ENCODE measurements at places on chromosomes 2 and 18.

DNA sequence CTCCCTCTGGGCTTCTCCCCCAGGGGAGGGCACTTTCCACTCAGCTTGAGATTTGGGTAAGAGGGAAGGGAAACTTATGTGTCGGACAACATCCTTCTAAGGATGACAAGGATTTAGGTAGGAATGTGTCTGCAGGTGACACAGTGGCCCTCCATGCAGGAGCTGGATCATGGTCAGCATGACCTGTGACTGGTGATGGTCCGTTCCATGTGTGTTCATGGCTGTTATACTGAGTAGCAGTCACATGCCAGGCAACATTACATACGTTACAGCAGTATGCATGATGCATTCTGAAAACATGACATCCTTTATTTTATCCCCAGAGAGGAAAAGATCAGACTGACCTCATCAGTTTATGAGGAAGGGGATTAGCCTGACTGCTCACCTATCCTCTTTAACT, 192.1 kb downstream of the SEPTIN10 start:
- no peak for DNase-seq

- no peak for DNase-seq
Observed at GRCh38 chr2:189559579-189560272, 20.9 kb downstream of the SLC40A1 start.

DNA sequence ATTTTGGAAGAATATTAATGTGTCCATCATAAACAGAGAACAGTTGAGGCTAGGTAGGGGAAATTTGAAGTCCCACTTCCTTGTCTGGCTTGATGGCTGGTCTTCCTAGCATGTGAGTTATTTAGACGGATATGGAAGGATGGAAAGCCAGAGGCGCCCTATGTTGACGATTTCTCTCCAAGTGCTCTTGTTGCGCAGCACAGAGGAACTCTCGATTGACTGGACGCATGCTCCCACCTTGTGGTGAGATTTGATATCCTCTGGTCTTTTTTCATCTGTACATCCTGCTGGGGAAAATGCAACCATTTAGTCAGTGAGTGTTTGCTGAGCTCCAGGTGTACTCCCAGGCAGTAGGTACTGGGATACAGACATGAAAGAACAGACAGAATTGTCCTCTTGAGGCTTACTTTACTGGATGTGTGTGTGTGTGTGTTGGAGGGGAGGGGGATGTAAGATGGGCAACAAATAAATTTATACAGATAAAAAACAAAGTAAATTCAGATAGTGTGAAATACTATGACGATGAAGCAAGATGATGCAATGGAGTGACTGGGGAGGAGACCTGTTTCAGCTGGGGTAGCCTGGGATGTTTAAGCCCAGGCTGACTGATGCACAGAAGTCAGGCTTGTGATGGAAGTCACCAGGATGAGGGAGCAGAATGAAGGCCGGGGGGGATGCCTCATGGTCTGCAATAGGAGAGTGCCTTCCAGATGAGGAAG, 137.2 kb downstream of the TRIM43 start:
- DNase-seq: peak; percentile 21

DNA sequence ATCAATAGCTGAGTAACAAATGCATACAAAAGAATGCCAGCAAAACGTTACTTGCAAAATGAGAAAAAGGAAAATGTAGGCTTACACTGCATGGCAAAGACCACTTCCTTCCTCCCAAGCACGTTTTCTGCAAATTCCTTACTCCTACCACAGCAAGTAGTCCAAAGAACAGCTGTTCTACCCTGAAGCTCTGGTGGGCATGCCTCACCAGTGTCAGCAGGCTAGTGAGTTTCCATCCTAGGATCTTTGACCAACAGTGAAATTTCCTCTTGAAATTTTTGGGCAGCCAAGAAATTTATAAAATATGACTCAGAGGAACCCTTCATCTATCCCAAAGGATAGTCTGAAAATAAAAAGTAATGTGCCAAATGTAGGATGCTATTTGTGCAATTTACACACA, 123.9 kb downstream of the ZNF532 start:
- DNase-seq: no peak

DNA sequence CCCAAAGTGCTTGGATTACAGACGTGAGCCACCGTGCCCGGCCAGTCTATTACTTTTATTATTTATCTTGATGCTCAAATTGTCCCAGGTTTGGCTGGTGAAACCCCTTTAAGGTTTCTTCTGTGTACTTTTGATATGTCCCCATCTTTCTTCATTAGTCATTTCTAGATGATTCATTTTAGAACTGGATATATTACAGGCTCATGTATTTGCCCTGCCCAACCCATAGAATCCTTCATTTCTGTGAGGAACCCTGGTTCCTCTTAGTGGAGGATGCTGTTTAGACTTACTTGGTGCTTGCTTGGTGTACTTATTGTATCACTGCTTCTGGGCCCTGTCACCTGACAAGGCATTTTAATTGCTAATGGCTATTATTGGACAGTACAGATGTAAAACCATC, 40.1 kb downstream of the KCMF1 start:
- DNase-seq: no peak

DNA sequence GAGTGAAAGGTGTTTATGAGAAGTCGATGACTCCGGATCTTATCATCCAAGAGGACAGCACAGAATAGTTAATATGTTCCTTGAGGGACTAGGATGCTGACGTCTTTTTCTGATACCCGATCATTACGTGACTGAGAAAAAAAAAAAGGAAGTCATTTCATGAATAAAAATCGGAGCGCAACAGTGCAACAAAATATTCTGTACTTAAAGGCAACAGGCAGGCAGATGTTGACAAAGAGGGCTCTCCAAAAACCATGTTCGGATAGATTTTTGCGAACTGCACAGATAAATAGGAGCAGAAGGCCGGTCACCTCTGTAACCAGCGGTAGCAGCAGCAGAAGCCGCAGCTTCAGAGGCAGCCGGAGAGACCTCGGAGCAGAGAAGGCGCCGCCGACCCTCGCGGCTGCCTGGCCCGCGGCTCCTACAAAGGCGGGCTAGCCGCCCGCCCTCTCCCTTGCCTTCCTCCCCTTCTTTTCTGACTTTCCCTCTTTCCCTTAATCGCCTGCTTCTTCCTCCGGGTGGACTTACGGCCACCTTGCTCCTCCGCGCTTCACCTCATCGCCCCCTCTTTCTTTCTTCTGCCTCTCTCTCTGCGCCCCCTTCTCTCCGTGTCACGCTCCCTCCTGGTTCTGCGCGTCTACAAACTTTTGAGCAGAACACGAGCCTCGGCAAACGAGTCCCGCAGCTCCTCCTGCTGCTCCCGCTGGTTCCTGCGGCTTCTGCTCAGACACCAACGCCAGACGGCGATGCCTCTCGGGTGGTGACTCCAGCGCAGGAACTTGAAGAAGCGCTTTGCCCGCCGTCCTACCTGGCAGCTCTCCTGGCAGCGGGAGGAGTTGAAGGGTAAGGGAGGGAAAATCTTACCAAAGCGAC, at the start of gene ADCYAP1:
TSS of gene ADCYAP1 (plus strand) at position 654 of the 873 bp plus-strand sequence. CDS start 516 bp downstream, outside the sequence.
- DNase-seq: no peak

DNA sequence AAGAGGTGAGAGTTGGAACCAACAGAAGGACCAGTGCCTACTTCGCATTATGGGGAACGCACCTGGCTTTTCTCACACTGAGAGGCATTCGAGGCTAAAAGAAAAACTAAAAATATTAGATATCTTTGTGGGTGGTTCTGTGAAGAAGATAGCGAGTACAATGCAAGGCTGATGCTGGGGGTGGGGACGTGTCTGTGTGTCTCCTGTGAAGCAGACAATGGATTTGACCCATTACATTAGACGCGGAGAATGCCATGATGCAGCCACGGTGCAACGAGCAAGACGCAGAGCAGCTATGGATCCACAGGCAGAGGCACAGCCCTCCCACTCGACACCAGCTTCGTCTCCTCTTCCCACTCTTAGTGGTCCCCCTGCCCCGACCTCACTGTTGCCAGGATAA, 61.0 kb downstream of the ADCY3 start:
- DNase-seq: no peak

DNA sequence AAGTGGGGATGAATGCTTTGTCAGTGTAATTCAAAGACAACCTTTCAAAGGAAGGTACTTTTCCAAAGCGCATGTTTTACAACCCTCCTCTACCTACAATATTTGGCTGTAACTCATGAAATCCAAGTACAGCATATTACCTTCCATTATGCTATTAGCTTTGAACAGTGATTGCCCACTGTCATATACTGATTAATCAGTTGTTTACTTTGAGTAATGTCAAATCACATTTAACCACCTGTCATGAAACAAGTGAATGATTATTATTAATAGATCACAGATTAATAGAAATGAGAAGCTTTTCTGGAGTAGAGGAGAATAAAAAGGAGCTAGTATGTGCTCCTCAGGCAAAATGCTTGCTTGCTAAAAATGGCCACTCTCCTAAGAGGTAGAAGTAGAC, 150.5 kb upstream of the SMAD7 start:
- no peak for DNase-seq

GRCh38 chr2:153311432-153311831, 167.1 kb downstream of the RPRM start:
- DNase-seq: no peak

- no peak for DNase-seq
Observed at GRCh38 chr2:201821080-201821479, 14.7 kb downstream of the CDK15 start.

DNA sequence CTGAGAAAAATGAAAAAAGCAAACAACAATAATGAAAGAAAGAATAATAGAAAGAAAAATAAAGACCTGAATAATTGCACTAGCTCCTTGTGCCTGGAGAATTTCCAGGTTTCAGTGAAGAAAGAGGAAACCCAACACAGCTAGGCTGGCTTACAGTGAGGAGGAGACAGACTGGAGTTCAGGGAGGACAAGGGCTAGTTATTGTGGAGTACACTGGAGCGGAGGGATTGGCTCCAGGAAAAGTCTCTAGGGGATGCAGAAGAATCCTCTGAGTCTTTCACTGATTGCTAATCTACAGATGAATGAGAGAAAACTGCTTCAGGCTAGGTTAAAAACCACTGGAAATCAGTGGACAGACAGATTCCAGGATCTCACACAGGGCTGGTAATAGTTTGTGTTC, 163.6 kb upstream of the RBMS1 start:
- no peak for DNase-seq

DNA sequence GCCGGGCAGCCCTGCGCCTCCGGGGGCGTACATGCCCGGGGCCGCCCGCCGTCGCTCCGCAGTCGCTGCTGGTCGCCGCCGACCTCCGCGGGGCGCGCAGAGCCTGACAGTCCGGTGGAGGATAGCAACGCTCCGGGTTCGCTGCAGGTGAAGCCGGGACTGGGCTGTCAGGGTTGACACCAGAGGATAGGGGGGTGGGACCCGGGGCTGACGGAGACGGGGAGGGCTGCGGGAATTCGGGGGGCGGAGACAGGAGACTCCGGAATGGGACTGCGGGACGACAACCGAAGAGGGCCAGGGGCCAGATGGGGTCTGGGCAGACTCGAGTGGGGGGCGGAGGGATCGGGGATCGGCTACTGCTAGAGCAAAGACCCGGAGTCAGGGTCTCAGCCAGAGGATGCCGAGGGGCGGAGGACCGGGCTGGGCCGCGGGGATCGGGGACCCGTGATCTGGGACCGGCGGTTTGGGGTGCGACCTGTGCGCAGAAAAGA, 403 bp downstream of the TMEM127 start:
- peak; percentile 45 for DNase-seq

DNA sequence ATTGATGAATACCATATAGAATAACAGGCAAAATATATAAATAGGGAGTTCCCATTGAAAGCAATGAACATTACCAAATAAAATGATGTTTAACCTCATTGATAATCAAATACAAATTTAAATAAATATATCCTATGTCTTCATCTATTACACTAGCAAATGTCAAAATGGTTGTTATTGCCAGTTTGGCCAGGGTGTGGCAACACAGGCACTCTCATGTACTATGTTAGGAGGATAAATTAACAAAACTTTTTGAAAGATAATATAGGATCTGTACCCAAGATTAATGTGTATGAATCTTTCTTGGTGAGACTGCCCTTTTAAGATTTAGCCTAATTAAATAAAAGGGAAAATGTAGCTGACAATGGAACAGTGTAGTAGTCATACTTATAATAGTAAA, 659.3 kb downstream of the ERBB4 start:
- DNase-seq: no peak

GRCh38 chr18:13680612-13681011, 45.7 kb downstream of the FAM210A start:
- peak; percentile 28 for DNase-seq

GRCh38 chr18:76444446-76445105, 50.5 kb downstream of the ZNF516 start:
- DNase-seq: no peak

DNA sequence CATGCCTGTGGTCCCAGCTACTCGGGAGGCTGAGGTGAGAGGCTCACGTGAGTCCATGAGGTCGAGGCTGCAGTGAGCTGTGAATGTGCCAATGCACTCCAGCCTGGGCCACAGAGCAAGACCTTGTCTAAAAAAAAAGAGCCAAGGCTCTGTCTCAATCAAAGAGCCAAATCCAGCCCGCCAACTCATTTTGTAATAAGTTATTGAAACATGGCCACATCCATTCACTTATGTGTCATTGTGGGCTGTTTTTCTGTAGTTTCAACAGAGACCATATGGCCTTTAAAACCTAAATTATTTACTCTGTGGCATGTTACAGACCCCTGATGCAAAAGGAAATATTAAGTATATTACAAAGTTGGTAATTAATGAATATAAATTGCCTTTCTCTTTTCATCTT, 60.8 kb downstream of the GPR39 start:
- no peak for DNase-seq

- DNase-seq: no peak
Observed at GRCh38 chr2:191533693-191534180, 144.2 kb upstream of the NABP1 start.

- no peak for DNase-seq
Observed at GRCh38 chr2:239586651-239587310, 186.0 kb upstream of the HDAC4 start.

- DNase-seq: no peak
Observed at GRCh38 chr2:46798041-46798440, 117.6 kb downstream of the MCFD2 start.

DNA sequence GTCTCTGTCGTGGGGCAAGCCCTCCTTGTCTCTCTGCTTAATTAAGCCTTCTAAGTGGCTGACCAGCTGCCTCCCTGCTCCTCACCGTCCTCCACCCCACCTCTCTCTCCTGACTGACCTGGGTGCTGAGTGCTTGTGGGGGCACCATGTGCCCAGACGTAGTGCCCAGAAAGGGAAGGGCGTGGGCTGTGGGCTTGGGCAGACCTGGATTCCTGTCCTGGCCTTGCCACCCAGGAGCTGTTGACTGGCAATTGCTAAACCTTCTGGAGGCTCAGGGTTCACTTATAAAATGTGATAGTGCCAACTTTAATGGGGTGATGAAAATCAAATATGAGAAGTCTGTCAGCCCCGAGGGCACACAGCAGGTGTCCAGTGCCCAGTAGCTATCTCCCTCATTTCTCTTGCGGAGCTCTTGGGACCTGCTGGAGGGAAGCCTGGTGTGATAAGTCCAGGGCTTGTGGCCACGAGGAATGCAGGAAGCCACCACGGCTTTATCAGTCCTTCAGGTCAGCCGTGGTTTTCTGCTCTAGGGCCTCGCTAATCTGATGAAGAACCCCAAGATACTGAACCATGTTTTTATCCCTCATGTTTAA, 22.0 kb upstream of the INHBB start:
- no peak for DNase-seq

DNA sequence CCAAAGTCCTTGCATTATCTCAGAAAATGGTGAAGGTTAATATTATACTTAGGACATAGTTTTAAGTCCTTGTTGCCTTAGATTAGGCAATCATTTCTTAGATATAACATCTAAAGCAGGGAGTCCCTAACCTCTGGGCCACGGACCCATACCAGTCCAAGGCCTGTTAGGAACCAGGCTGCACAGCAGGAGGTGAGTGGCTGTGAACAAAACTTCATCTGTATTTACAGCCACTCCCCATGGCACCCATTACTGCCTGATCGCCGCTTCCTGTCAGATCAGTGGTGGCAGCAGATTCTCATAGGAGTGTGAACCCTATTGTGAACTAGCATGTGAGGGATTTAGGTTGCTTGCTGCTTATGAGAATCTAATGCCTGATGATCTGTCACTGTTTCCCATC, 86.5 kb upstream of the MYO3B start:
- DNase-seq: no peak
